Activated CD4-positive, alpha-beta T cell treated with anti-CD3 and anti-CD28 coated beads for 24 hours (primary cell): ENCODE measurements at places on chromosomes 12 and 14.

GRCh38 chr14:65496178-65496993, 83.9 kb downstream of the FUT8 start:
- no peak for DNase-seq

DNA sequence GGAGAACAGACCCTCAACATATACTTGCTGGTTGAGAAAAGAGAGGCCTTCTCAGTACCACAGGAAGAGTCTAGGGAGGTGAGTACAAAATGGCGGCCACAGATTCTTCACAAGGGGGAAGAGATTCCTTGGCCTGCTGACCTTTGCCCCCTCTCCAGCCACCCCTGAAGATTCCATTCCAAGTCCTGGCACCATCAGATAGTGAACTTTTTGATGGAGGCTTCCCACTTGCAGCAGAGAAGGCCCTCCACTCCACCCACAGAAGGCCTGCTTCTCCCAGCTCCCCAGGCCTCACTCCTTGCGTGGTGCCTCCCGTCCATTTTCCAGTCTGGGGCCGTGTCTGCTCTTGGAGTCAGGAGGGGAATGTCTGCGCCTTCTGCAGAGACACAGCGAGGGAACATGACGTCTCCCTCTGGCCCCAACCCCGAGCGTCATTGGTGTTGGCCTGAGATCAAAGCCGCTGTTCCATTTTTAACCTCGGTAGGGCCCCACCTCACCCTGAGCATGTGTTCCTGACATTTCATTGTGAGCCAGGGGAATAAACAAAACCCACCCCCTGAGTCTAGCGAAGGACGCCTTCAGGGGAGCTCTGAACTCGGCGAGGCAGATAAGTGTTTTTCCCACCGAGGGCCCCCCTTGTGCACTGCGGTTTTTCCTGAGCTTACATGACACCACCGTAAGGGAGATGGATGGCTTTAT, 268.7 kb upstream of the TBX3 start:
- DNase-seq: no peak

DNA sequence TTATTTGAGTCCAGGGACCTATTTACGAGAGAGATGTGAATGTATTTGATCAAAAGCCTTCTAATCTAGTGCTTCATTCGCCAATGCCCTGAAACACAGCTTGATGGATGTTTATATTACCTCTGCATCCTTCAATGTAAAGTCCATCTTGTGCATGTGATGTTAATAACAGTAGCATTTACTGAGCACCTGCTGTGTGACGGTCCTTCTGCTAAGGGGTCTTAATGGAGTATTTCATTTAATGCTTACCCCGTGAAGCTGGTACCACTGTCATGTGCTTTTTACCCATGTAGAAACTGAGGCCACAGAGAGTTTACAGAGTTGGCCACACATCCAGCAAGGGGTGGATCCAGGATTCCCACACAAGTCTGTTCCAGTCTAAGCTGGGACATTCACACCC, 237.3 kb downstream of the ADGRD1 start:
- DNase-seq: no peak

GRCh38 chr12:67650388-67651131, 2.0 kb downstream of the DYRK2 start:
- DNase-seq: no peak

DNA sequence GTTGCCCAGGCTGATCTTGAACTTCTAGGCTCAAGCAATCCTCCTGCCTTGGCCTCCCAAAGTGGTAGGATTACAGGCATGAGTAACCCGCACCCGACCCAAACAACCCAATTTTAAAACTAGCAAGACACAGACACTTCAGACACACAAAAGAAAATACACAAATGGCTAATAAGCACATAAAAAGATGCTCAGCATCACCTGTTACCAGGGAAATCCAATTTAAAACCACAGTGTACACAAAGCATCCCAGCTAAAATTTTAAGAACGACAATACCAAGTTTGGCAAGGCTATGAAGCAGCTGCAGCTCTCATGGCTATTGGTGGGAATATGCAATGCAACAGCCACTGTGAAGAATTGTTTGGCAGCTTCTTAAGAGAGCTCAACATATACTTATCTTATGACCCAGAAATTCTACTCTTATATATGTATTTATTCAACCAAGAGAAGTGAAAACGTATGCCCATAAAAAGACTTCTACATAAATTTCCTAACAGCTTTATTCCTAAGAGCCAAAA, 42.0 kb downstream of the BDKRB1 start:
- DNase-seq: no peak

GRCh38 chr12:25719505-25719904, 166.4 kb upstream of the LMNTD1 start:
- DNase-seq: no peak

GRCh38 chr14:91300957-91301356, 56.5 kb upstream of the GPR68 start:
- no peak for DNase-seq

GRCh38 chr12:77578466-77579220, 252.1 kb upstream of the NAV3 start:
- DNase-seq: no peak

DNA sequence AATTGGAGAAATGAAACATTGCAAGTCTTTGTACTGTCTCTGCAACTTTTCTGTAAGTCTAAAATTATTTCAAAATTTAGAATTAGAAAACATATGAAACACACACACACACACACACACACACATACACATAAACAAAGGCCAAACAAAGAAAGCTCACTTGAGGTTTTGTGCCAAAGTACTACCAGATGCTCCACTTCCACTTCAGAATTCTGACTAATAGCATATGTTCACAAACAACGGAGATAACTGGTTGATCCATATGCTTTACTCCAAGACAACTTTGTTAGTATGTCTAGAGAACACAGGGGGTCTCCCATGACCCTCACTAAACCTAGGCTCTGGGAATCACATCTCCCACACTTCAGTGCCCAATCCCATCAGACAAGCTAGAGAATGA, 133.8 kb upstream of the CLEC14A start:
- DNase-seq: no peak
